HTR-8/SVneo (cell line): ENCODE measurements at places on chromosomes 3 and 15.
A peak's percentile ranks its signal among the peaks of the same experiment; 100 is the strongest.

- no peak for DNase-seq
These were observed 124.8 kb upstream of the GOLIM4 start for GRCh38 chr3:168220556-168220955.

DNA sequence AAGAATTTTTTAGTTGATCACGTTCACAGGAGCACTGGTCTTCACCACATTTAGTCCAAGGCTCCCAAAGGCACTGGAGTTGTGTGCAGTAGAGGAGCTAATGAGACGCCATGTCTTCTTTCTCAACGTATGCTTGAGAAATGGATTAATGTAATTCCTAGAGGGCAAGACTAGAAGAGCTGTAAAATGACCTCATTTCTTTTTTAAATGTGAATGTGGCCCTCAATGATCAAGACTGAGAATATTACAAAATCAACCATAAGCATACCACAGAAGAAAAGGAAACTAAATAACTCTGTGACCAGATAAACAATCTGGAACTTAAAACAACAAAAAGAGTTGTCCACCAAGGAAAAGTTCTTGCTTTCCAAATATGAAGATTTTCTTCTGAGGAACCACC, 112.1 kb upstream of the THBS1 start:
- DNase-seq: no peak

- no peak for DNase-seq
These were observed 35.8 kb downstream of the ABHD17C start for GRCh38 chr15:80730926-80731325.

GRCh38 chr3:89560568-89560967, 453.1 kb downstream of the EPHA3 start:
- DNase-seq: peak; percentile 1

- DNase-seq: no peak
These were observed 19.2 kb downstream of the FYCO1 start for GRCh38 chr3:45976191-45977091.

- no peak for DNase-seq
These were observed 181.9 kb downstream of the EPHB1 start for GRCh38 chr3:134976948-134977347.

GRCh38 chr3:128083980-128084674, 31.9 kb downstream of the SEC61A1 start:
- no peak for DNase-seq

DNA sequence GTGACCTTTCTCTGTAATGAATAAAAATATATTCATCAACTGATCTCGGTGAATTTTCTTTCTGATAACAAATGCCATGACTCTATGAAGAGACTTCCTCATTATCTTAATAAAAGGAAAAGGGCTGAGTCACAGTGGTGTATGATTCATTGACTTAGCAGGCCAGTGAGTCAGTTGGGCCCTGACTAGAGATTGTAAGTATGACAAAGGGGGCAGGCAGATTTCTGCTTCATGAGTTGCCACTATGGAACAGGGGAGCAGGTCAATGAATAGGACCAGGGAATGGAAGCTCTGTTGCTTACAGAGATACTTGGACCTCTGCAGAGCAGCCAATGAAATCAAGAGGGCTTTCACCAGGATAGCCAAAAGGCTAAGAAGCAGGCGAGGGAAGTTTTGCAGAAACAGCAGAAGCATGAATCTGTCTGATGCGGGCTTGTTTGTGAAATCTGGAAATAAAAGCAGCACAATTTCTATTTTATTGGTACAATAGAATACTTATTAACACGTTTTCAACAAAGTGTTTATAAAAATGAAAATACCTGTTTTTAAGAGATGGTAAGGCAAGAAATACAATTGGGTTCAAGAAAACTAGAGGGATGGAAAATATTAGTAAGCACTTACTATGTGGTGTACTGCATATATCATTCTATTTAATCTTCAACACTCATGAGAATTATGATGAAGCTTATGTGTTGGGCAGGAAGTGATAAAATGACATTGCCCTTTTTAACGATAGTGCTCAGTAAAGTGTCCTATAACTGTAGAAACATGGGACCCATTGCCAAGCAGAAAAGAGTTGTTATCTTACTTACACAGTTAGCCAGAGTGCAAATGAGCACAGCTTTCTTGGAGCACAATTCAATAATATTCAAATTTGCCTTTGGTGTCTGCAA, 169.8 kb upstream of the MYRIP start:
- peak; percentile 63 for DNase-seq

GRCh38 chr15:71853543-71853942, 43.2 kb downstream of the NR2E3 start:
- no peak for DNase-seq
